Activated CD4-positive, alpha-beta T cell treated with anti-CD3 and anti-CD28 coated beads, Interleukin-2, amount 10 ng/mL, durations not matched to agents 7 days and 5 days (primary cell): ENCODE measurements at places on chromosomes 3 and 15.

- no peak for DNase-seq
These were observed 7.1 kb upstream of the FGD5 start for GRCh38 chr3:14811684-14812083.

GRCh38 chr3:32495085-32495484 lies 7.6 kb downstream of the CMTM6 start:
- no peak for DNase-seq

DNA sequence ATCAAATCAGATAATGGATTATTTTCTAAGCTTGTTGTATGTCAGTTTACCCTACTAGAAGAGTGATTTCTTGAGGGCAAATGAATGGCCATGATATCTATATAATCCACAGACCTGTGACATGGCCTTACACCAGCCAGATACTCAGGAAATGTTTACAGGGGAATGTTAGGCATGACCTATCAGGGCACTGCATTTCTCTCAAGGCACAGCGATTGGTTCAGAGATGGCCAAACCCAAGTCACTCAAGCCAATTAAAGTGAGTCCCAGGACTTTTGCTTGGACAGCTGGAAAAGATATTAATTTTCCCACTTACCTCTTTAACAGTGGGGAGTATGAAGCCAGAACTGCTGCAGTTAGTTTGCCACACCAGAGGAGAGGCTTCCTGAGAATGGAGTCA lies 28.7 kb upstream of the GATA2 start:
- no peak for DNase-seq

DNA sequence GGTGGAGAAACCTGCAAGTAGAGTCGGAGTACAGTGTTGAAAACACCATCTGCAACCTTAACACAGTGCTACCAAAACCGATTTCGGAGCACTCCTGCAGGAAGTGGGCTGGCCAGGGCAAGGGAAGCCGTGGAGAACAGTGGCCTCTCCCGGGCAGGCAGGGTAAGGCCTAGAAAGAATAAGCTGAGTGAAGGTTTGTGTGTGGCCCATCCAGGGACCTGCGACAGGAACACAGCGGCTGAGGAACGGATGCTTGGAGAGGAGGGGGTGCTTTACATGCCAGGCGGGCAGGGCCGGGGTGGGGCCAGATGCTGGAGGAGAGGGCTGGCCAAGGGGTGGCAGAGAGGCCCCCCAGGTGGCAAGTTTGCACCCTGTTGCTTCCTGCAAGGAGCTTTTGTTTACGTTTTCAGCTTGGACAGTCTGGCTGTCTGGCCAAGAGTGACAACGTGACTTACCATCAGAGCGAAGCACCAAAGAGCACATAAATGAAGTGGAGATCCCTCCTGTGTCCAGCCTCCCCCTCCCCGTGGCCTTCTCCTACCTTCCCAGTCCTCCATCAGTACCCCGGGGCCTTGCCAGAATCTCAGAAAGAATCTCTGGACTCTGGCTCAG lies 156.5 kb downstream of the PGPEP1L start:
- peak; percentile 83 for DNase-seq

GRCh38 chr3:155281912-155282311 lies 11.6 kb downstream of the STRIT1 start:
- DNase-seq, result no peak

- no peak for DNase-seq
These were observed 11.3 kb downstream of the PRICKLE2 start for GRCh38 chr3:64213962-64214379.

- DNase-seq, result no peak
These were observed 144.5 kb downstream of the MBNL1 start for GRCh38 chr3:152413240-152413639.

DNA sequence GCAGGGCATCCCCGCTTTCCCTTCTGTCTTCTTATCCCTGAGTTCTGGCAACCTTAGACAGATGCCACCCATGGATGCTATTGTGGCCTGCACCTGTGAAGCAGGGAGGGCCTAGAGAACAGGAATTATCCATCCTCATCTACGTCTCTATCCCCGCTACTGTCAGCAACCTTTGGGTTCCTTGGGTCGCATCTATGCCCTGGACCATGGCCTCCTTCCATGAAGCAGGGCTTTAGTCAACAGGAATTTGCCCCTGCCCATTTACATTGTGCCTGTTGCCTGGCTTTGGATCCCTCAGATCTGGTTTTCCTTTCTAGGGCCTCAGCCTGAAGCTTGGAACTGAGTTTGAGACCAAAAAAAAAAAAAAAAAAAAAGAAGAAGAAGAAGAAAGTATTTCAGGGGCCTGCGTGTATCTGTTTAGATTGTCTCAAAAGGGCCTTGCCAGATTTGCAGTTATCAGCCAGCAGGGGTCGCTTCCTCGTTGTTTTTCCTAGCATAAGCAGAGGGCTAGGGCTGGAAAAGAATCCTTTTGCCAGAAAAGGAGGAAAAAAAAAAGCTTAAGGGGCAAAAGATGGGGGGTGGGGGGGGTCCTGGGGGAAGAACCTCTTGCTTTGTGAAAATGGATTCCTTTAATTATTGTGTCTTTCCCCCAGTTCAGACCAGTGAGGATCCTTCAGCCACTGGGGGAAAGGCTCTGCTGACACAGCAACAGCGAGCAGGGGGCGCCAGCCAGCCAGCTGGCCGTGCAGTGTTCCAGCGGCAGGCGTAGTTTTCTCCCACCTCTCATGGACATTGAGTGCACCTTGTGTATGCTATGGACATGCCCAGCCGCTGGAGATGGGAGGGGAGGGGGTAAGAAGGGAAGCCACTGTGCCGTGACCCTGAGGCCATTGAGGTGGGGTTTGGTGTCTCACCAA lies 65.7 kb upstream of the ALDH1L1 start:
- peak; percentile 15 for DNase-seq

DNA sequence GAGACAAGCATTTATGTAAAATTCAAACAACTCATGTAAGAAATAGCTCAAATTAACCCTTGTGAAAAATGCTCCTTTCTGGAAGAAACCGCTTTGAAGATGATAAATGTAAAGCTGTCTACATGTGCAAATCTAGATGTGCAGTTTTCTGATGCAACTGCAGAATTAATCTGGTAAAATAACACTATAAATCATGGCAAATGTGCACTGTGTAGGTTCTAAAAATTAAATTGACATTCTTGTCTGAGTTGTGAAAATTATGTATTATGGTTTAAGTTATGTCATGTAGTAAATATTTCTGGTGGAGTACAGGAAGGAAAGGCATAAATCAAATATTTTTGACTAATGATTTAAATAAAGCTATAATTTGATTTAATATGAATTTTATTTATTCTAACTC lies 678.1 kb upstream of the SEMA6D start:
- no peak for DNase-seq

DNA sequence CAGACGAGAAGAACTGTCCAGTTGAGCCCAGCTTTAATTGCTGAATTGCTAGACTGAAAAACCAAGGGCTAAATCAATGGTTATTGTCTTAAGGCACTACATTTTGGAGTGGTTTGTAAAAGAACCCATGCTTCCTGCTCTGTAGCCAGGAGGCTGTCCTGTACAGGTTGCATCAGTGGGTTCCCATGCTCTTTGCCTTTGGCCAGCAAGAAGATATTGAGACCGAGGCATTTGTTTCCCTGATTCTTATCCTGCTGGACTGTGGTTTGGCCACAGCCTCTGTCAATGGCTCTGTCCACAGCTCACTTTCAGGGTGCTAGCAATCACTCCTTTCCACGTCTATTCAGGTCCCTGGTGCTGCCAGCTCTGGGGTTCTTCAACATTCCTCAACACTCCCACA lies 89.6 kb downstream of the FAM43A start:
- no peak for DNase-seq

- no peak for DNase-seq
These were observed 11.5 kb upstream of the PRKAR2A start for GRCh38 chr3:48859206-48859605.

- DNase-seq, result no peak
These were observed 6.6 kb downstream of the XYLB start for GRCh38 chr3:38353151-38353550.

- DNase-seq, result no peak
These were observed 9.0 kb downstream of the ZNF662 start for GRCh38 chr3:42914771-42915515.

DNA sequence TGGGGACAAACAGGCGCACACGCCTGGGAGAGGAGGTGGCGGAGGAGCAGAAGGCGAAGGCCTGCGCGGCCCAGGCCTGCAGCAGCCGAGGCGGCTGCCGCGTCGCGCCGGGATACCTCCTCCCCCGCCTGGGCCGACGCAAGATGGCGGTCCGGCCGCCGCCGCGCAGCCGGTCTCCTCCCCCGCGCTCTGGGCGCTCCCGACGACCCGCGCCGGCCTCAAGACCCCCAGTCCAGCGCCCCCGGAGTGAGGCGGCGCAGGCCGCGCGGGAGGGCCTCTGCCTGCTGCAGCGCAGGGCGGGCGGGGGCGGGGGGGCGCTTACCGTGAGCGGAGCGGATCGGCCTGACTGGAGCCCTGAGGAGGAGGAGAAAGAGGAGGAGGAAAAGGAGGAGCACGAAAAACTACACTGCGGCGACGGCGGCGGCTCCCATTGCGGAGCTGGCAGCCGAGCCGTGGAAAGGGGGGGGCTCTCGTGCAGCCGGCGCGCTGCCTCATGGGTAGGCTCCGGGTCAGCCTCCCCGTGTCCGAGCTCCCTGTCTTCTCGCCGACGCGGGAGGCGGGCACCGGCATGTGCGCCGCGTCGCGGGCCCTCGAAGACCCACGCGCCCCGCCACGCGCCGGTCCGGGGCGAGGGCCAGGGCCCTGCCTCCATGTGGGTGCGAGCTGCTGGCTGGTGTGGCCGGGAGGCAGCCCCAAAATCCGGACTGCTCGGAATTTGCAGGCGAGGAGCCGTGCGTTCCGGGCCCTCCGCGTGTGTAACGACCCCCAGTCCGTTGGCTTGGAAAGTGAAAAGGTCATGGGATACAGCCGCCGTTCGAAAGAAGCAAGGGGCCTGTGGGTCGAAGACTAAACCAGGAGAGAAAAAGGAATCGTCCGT lies at the start of gene ZNF280D:
Gene ZNF280D (minus strand): TSS at position 374 of the 877 bp plus-strand sequence. CDS start 26,400 bp downstream, outside the sequence.
- peak; percentile 85 for DNase-seq

GRCh38 chr3:38763569-38763968 lies 52.4 kb downstream of the SCN10A start:
- no peak for DNase-seq

DNA sequence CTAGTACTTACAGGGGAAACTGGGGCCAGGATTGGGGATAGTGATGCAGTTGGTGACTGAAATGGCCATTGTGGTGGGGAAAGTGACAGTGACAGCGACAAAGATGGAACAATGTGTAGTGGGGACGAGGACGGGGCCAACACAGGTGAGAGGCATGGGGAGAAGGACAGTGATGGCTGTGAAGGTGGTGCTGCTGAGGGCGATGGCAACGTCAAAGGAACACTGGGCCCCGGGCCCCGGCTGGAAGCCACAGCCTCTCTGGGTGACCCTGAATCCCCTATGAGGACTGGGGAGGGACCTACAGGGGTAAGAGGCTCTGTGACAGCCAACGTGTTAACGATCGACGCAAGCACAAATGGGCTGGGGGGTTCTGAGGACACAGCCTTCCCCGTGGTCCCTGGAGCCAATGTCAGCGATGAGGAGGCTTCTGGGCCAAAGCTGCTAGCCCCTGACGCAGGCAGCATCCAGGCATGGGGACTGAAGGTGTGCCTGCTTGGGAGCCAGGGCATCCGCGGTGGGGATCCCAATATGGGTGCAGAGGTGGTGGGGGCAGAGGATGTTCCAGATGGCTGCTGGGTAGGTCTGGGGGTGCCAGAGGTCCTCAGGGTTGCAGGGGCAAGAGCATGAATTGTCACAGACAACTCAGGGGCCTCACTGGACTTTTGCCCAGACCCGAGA lies 25.2 kb upstream of the GOLGA6C start:
- DNase-seq, result no peak

DNA sequence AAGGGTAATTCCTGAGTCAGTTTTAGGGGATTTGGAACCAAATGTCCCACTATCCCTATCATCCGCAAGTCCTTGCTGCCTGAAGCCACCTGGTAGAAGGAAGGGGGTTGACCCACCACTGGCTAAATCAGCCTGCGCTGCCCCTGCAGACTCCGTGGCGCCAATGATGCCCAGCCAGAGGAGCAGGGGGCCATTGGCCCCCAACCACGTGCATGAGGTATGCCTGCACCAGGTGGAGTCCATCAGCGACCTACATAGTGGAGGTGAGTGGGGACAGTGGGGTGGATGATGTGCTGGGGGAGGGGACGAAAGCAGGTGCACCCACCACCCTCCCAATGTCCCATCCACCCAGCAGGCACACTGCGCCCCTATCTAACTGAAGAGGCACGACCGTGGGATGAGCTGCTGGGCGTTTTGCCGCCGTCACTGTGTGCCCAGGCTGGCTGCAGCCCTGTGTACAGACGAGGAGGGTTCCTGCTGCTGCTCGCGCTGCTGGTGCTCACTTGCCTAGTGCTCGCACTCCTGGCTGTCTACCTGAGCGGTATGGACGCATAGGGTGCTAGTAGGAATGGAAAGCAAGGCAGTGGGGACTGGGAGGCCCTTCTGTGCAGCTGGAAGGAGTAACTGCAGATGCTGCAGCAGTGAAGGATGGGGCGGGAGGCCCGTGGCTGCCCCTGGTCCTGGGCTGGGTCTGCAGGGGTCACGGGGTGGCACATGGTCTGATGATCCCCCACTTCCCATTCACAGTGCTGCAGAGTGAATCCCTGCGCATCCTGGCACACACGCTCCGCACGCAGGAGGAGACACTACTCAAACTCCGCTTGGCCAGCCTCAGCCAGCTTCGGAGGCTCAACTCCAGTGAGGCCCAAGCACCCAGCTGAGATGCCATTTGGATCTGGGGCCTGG lies 5.7 kb downstream of the IFRD2 start:
- DNase-seq, result no peak

DNA sequence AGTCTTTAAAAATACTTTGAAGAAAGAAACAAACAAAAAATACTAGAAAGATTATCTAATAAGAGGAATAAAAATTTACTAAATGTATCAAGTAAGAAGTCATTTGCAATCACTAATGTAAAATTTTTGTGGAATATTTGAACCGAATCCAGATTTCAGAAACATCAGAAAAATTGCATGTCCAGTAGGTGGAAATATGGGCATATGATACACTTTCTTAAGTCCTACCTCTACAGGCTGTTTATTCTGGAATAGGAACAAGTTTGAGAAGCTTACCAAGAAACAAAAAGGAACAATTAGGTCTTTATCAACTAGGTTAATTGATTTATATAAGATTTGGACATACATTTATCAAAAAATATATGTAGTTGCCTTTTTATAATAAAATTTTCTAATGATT lies 292.9 kb upstream of the ROBO1 start:
- no peak for DNase-seq
